ENCODE measurements at places on chromosomes 16 and 17. TPM values are rescaled to one million over a fixed set of nuclear protein-coding genes. Genes with fewer than 3 reads are reported as not detected.

Gene P2RX1
- 0.27 TPM for total RNA-seq

DNA sequence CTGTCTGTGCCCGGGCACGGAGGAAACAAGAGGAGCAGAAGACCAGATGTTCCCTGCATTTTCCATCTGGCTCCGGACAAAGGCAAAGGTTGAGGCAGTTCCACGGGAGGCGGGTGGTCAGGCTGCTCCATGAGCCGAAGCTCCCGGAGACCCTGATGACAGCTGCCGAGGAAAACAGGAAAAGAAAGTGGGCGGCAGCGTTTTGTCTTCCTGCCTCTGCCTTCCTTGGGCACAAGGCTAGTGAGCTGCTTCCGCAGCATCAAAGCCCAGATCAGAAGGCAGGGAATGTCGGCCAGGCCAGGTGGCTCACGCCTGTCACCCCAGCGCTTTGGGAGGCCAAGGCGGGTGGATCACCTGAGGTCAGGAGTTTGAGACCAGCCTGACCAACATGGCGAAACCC is 16.2 kb downstream of the SLC43A2 start:
- DNase-seq = no peak

Gene DHX8
- 28.9 TPM for total RNA-seq

- DNase-seq = no peak
Observed at GRCh38 chr17:41505809-41506767, 676 bp upstream of the KRT13 start.

- no peak for DNase-seq
Observed at GRCh38 chr16:8733849-8734540, 59.6 kb downstream of the ABAT start.

DNA sequence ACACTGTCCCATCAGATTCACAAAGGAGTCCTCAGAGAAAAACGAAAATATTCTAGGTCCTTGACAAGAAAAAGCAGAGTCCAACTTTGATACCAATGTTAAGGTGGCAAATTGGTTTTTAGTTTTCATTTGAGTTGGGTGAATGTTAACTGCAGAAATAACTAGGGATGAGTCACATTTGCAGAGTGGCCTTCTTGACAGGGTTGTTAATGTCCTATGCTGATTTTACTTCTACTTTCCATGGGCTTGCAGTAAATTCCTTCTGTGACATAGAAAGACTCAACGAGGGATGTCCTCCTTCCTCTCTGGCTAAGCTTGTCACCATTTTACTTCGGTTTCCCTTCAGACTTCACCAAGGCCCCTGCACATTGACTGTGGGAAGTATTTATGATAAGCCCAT is 47.2 kb upstream of the ICAM2 start:
- no peak for DNase-seq

DNA sequence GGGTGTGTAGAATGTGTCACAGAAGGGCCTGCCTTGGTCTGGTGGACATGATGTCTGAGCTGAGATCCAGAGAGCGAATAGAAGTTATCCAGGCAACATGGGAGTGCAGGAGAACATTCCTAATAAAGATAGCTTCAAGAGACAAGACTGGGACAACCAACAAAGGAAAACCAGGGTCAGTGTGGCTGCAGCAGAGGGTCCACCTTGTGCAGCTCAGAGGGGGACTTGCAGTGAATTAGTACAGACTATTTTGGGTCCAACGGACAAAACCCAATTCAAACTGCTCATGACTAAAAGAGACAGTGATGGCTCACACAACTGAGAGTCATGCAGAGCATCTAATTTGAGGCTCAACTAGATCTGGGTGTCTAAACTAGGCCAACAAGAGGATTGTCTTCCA is 192.1 kb downstream of the CBLN1 start:
- no peak for DNase-seq

GRCh38 chr17:31371511-31372097 is 19.9 kb upstream of the RAB11FIP4 start:
- no peak for DNase-seq

- DNase-seq = no peak
Observed at GRCh38 chr17:76263896-76264295, 1.3 kb upstream of the UBALD2 start.

Gene TBC1D3H
- total RNA-seq = not detected

Measured in cerebellum (tissue), 4 donors.